ENCODE measurements at places on chromosomes 11 and 22.

DNA sequence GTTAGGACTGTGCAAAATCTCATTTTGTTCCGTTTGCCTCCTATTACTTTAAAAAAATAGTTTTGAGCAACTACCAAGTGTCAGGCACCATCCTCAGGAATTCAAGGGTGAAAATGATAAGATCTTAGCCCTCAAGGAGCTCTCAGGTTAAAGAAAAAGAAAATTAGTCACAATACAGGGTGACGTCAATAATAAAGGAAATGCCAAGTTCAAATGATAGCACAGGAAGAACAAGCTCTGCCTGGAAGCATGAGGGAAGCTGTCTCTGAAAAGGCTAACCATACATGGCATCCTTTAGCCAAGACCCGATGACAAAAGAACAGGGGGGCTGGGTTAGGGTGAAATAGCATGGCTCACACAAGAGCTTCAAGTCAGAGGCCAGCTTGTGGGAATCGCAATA lies 11.1 kb upstream of the MPZL2 start:
- peak; percentile 97 for DNase-seq

GRCh38 chr11:78354408-78355308 lies 63.0 kb downstream of the GAB2 start:
- DNase-seq, result no peak

DNA sequence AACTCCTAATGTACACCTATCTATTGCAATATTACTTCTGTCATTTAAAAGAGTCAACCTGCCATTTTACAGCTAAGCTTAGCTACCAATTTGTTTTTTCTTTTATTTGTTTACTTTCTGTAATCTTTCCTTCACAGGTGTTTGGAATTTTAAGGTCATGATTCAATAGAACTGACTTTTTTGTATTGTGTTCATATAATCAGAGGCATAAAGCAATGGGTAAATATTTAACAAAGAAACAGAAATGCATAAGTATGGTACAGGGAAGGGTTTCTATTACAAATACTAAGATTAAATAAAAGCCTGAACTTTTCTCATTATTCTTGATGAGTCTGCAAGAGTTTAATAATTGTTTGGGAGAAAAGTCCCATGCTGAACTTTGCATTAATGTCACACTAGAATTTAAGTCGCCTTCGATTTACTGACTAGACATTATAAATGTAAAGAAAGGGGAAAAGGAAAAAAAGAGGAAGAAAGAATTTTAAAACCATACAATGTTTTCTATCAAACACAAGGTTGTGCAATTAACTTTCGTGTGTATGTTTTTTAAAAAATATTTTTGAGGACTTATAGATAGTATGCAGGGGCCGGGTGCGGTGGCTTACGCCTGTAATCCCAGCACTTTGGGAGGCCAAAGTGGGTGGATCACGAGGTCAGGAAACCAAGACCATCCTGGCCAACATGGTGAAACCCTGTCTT lies 35.0 kb upstream of the HIPK3 start:
- DNase-seq, result no peak

GRCh38 chr11:30786256-30787110 lies 200.3 kb upstream of the MPPED2 start:
- DNase-seq, result peak; percentile 15

DNA sequence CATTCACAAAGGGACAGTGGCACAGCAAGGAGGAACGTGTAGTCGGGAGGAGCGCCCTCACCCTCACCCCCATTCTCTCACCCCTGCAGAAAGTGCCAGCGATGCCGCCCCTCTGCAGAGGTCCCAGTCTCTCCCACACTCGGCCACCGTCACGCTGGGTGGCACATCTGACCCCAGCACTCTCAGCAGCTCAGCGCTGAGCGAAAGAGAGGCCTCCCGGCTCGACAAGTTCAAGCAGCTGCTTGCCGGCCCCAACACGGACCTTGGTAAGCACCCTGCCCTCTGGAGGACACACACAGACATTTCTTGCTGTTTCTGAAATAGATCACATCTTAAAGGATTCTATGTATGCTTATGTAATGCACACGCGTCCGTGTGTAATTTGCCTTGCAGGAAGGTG lies 34.9 kb downstream of the TBC1D22A start:
- DNase-seq, result no peak

DNA sequence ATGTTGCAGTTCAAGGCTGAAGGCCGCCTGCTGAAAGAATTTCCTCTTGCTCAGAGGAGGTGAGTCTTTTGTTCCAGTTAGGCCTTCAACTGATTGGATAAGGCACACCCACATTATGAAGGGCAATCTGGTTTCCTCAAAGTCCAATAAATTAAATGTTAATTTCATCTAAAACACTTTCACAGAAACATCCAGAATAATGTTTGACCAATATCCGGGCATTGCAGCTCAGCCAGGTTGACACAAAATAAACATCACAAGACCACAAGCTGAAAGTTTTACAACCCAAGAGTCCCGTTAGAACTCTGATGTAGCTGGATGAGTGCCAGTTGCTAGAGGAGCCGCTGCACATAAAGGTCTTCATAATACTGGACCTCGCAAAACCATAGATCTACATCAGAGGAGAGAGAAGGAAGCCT lies 64.9 kb upstream of the EED start:
- DNase-seq, result peak; percentile 72

DNA sequence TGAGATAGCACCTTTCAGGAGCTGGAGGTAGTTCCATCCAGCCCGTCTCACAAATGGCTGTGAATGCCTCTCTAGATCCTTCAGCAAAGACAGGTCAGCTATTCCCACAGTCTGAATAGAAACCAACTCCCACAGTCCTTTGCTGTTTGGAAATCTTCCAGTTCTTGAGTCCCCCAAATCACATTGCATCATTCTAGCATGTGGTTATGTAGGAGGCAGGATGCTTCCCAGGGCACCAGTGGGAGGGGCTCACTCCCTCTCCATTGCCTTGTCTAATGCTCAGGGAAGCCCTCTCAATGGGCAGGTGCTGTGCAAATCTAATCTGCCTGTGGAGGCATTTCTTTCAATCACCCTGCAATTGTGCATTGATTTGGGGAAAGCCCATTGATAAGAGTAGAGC lies 14.6 kb downstream of the NAV2 start:
- peak; percentile 50 for DNase-seq

DNA sequence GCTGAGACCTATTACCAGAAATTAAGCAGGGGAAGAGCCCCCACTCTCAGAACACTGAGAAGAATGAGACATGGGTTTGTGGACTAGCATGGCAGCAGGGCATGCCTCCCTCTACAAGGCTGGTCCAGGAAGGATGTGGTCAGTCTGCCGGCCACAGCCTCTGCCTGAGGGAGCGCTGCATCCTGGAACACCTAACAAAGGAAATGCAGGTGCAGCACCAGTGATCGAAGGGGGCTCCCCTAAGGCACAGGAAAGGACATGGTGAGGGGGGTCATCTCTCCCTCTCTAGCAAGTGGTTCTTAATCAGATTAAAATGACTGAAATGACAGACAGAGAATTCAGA lies 40.6 kb upstream of the ARL14EP start:
- DNase-seq, result no peak

DNA sequence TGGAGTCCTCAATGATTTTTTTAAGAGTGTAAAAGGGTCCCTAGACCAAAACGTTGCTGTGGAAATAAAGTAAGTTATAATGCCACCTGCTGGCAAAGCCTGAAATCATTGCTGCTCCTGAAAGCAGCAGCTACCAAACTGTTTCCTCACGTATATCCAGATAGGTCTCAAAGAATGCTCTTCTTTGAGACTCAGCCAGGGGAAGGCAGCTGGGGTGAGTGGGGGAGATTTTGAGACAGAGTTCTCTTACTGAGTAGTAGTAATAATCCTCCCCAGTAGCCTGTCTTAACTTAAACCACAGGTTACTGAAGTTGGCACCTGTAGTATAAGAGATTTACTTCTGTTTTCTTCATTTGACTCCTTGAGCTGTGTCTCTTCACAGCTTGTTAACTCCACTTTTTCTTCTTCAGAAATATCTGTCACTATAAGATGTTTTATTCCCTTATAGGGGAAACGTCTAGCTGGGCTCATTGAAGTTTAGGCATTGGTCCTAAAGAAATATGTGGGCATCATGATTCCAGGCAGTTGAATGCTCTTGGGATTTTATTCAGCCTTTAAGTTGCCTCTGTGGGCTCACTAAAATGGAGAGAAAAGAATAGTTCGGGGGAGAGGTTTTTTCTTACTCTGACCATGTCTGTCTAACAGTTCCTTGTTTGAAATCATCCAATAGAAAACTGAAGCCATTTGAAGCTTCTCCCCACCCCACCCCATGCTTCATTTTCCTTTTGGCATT lies 77.9 kb downstream of the BTBD10 start:
- DNase-seq, result peak; percentile 47

DNA sequence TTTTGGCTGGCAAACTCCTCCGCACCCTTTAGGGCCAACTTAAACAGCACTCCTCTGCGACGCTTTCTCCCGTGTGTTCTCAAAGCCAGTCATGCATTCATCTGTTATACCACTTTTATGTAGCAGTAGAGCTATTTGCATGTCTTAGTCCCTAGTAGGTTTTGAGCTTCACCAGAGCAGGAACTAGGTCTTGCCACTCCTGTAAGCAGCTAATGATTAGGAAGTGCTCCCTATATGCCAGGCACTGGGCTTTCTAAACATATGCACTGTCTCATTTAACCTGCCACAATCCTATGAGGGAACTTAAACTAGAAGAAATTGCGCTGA lies 180.8 kb downstream of the DBX1 start:
- no peak for DNase-seq

GRCh38 chr11:69562816-69563215 lies 78.1 kb upstream of the CCND1 start:
- DNase-seq, result no peak

GRCh38 chr11:92461447-92461846 lies 236.8 kb downstream of the FAT3 start:
- no peak for DNase-seq

- peak; percentile 28 for DNase-seq
Observed at GRCh38 chr11:8732324-8732670, 49.7 kb downstream of the RPL27A start.

GRCh38 chr11:107851704-107852310 lies 6.8 kb downstream of the SLC35F2 start:
- no peak for DNase-seq

- DNase-seq, result peak; percentile 64
Observed at GRCh38 chr11:67120881-67121710, 2.0 kb downstream of the KDM2A start.

GRCh38 chr11:73159297-73159696 lies 17.2 kb upstream of the FCHSD2 start:
- DNase-seq, result no peak

DNA sequence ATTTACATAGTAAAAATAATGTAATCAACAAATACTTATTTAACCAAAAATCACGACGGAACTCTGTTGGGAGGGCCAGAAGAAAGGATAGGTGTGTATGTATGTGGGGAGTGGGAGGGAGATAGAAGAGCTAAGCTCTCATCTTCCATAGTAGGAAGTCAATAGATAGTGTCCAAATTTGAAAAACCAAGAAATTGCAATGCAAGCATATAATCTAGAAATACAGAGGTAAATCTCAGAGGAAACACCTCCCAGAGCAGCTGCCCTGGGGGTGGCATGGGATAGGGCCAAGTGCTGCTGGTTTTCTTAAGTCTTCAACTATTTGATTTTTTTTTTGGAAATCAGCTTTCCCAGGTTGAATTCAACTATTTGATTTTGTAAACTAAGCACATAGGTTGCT lies 16.9 kb downstream of the C11orf86 start:
- no peak for DNase-seq

DNA sequence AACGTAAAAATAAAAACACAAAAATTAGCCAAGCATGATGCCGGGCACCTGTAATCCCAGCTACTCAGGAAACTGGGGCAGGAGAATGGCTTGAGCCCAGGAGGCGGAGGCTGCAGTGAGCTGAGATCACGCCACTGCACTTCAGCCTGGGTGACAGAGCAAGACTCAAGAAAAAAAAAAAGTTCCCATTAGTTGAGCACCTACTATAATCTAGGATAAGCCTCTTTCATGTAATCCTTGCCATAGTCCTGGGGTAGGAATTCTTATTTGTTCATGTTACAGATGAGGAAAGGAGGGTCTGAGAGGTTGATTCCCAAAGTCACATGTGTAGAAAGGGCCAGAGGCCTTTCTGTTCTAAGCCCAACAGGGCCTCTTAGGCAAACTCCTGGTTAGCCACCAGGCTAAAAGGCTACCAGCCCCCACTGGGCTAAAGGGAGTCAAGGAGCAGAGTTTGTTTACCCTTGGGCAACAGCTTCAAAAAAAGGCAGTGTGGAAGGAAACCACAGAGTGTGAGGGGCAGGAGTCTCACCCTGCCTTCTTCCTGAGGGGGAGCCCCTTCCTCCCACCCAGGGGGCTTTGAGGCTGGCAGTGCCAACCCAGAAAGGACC lies 21.6 kb upstream of the CSNK1E start:
- DNase-seq, result peak; percentile 43

DNA sequence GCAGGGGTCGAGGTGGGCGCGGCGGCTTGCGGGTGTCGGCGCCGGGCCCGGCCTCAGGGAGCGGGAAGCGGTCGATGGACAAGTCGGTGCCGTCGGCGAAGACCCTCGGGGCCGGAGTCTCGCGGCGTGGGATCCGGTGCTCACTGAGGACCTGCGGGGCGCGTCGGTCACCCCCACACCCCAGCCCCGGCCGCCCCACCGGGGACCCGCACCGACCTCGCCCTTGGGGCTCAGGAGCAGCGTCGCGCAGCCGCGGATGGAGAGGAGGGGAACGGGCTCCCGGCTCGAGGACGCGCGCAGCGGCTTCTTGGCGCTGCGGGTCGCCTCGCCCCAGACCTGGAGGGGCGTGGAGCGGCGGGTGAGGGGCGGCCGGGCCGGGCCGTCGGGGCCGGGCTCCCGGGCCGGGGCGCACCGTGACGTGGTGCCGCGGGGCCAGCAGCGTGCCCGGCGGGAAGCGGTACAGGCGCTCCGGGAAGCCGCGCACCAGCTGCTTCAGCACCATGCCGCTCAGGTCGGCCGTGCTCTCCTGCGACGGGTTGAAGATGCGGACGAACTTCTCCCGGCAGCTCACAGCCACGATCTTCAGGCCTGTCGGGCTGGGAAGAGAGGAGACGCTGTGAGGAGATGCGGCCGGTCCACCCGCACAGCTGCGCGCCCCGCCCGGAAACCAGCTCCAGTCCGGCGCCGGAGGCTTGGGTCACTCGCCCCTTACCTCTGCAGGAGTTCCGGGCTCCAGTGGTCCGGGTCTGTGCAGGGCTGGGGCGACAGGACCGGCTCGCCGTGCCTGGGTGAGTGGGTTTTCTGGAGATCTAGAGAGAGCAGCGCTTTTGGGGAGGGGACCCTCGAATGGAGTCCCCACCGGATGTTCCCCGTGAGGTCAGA lies 4.5 kb downstream of the LMNTD2 start:
- DNase-seq, result no peak

DNA sequence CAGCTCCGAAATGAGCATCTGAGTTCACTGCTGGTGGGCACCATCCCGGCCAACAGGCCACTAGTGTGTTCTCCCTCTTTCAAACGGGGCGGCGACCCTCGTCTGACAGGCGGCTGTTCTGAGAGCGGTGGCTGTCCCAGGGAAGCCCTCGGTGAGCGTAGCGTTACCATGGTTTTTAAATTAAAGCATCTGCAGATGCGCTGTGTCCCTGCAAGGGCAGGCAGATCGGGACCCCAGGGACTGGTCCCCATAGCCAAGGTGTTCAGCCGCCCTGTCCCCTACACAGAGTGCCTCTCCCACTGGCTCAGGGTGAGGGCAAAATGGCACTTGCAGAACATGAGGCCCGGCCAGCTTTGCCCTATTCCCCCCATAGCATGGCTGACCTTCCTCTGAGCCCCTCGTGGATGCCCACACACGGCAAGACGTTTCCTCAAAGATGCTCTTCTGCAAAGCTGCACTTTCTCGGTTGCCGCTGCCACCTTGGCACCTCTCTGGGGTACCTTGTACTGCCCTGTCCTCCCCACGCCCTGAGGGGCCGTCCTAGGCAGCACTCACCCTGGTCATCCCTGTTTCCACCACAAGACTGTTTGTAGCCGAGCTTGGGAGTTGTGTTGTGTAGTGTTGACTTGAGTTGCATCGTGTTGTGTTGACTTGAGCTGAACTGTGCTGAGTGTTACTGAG lies 51.9 kb upstream of the KCNQ1OT1 start:
- no peak for DNase-seq

GRCh38 chr11:80165744-80166143 lies 724.9 kb upstream of the TENM4 start:
- DNase-seq, result peak; percentile 80
